ENCODE measurements at places on chromosomes 2 and 18.

GRCh38 chr2:237651761-237652160 lies 24.4 kb downstream of the LRRFIP1 start:
- no peak for DNase-seq

DNA sequence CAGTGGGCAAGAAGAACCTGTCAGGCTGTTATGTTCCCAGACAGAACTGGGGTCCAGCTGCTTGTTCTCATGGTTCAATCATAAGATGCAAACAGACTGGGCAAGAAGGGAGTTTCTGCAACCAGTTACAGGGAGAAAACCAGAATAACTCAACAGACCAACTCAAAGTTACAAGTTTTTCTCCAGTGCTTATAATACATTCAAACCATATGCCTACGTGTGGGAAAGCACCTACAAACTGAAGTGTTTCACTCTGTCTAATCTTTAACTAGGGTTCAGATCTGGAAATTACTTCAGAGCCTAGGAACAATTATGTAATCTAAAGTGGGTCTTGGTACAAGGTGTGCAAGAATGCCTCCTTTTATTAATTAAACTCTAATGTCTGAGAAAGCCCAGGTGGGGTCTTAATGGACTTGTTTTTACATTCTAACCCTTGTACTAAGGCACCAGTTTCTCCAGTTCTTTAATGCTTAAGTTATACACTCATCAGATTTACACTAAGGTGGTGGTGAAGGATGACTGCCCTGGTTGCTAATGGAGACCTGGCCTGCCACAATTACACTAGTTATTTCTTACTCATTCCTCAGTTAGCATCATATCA lies 951.9 kb downstream of the TSN start:
- no peak for DNase-seq

- no peak for DNase-seq
Measured at GRCh38 chr2:189179570-189179950, at the start of gene COL5A2. Gene COL5A2, minus strand, starts transcription at chr2:189179761. Its CDS starts 157 bp downstream, at chr2:189179604.

DNA sequence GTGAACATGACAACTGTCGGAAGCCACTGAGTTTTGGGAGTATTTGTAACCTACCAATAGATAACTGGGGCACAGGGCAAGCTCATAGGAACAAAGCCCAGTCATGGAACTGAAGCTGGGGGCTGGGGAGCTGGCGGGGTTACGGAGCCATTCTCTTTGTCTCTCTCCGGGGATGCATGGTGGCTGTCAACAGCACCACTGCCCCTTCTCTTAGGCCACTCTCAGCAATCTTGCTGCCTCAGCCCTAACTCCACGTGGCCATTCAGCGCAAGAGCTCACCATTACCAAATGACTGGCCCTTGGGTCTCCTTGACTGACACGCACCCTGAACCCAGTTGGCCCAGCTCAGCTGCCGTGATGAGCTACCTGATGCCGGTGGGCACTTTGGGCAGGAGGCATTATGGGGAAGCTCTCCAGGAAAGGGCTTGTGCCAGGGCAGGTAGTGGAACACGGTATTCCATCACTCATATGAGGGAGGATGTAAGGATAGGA lies 33.6 kb upstream of the ODC1 start:
- DNase-seq: no peak

DNA sequence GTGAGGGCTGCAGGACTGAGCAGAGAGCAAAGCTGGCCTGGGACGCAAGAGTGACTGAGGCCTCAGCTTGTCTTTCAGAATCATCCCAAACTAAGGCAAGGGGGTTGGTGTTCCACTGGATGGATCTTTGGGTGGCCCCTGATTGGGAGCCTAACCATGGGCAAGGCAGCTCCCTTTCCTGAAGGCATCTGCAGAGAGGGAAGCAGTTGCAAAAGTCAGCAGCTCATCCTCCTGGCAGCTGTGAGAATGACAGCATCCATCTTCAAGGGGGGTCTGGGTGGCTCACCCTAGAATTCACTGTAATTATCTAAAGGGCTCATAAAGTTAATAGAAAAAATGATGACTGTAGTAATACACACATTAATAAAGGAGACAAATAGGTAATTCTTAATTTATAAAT lies 46.5 kb upstream of the RAB31 start:
- DNase-seq: no peak

- no peak for DNase-seq
Measured at GRCh38 chr2:105849431-105850179, 104.9 kb downstream of the NCK2 start.

GRCh38 chr2:148578493-148578884 lies 66.1 kb upstream of the EPC2 start:
- DNase-seq: no peak

- DNase-seq: no peak
Measured at GRCh38 chr2:75522543-75523312, 38.0 kb downstream of the EVA1A start.

- DNase-seq: no peak
Measured at GRCh38 chr2:160538559-160539355, 45.1 kb upstream of the RBMS1 start.

DNA sequence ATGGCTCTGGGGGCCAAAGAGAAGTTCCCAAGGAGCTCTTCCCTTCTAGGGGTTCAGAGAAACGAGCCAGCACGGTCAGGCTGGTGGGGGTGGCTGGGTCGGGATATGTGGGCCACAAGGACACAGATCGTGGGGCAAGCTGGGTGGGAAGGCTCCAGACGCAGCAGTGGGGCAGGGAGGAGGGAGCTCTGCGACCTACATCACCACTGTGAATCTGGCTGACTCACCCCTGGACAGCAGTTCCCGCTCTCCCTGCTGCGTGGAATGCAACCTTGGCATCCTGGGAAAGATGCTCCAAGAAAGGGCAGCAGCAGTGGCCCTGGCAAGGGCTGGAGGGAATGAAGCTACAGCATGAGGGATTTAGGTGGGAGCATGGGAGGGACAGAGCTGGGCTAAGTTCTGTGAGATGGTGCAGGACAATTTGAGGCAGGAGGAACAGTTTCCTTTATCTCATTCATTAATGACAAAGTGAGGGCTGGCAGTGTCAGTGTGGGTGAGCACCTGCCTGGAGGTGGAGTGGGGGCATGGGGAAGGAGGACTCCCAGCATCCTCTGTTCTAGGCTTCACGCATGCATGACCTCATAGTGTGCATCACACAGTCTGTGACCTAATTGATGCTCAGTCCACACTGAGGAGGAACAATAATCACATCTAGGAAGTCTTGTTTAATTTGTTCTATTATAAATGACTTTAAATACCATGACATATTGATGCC lies 25.0 kb downstream of the CELF4 start:
- DNase-seq: no peak

- DNase-seq: no peak
Measured at GRCh38 chr2:236257575-236257974, 6.6 kb downstream of the ASB18 start.

- no peak for DNase-seq
Measured at GRCh38 chr2:142938240-142938639, 60.8 kb downstream of the KYNU start.

DNA sequence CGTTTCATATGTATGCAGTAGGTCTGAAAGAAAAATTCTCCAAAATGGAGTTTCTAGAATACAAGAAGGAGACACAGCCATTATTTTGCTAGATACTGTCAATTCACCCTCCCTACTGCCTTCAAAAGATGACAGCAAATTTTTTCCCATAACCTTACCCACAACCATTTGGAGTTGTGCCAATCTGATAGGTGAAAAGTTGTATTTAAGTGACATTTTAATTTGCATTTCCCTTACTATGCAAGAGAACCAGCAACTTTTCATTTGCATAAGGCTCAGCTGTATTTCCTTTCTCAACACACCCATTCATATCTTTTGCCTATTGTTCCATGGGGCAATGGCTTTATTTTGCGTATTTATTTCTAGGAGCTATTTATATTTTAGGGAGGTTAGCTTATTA lies 31.4 kb upstream of the IL18RAP start:
- no peak for DNase-seq

DNA sequence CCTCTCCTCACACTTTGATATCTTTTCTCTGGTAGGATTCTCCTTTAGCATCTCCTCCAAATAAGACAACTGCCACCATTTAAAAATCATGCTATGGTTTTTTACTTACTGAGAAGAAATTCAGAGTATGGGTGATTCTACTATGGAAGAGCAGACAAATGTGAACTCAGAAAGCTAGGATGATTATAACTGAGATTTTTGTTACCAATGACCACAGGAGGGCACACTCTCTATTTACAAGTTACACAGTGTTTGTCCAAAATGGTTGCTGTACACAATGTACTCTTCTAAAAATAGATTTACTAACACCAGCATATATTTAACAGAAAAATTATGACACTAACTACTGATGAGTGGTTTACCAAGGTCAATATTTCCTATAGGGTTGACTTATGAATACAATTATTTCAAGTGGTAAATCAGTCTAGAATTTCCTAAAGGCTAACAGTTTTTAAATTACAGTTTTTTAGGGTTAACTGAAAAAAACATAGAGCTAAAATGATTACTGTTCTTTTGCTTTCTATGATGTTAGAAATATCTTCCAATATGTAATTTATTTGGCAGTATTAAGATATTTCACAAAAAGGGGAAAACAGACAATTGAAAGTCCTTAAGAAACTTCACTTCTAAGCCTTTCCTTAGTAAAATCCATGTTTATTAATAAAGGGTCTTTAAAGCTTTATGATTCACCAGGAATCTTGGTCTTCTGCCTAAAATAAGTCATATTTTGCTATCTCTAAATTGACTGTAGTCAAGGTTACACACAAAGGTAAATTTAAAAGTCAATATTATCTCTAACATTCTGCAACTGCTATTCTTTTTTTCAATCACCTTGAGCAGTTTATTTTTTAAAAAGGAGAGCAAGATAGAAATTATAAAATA lies 57.2 kb downstream of the MAP4K3 start:
- DNase-seq: no peak

- DNase-seq: no peak
Measured at GRCh38 chr2:236548179-236548921, 21.3 kb upstream of the ACKR3 start.

DNA sequence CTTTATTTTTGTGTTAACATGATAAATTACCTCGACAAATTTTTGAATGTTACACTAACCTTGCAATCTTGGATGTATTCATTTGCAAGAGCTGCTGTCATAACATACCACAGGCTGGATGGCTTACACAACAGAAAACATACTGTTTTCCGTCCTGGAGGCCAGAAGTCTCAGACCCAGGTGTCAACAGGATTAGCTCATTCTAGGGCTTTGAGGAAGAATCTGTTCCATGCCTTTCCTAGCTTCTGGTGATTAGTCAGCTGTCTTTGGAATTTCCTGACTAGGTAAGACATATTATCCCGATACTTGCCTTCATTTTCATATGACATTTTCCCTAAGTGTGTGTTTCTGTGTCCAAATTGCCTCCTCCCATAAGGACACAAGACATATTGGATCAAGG lies 188.6 kb upstream of the CDH19 start:
- no peak for DNase-seq

DNA sequence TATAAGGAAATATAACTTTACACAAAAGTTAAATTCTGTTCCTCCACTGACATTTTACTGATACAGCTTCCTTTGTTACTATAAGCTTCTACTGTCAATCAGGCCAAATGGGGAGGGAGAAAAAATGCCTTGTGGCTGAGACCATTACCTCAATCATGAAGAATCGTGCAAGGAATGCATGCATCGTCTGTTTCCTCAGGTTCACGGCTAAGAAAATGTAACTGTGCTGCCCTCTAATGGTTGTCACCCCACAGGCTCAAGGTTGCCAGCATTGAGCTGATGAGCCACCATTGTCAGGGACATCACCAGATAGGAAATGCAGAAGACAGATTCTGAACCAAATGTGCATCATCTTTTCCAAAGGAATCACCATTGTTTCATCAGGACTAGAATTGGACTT lies 426.9 kb downstream of the CDH2 start:
- DNase-seq: no peak

DNA sequence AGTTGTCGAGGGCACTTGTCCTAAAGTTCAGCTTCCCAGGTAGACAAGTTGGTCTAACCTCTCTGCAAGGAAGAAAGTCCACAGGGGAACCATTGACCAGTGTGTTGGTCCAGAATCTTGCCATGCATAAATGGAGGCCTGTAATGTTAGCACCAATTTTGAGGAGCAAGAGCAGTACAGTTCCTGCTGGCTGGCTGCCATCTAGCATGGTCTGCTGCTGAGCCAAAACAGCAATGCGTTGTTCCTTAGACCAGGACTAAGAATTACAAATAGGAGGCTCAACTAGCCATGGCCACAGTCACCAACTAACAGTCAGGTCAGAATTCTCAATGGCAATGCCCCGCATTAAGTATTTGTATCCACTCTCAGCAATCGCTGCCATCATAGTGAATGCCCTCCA lies 72.8 kb upstream of the WIPF1 start:
- no peak for DNase-seq

DNA sequence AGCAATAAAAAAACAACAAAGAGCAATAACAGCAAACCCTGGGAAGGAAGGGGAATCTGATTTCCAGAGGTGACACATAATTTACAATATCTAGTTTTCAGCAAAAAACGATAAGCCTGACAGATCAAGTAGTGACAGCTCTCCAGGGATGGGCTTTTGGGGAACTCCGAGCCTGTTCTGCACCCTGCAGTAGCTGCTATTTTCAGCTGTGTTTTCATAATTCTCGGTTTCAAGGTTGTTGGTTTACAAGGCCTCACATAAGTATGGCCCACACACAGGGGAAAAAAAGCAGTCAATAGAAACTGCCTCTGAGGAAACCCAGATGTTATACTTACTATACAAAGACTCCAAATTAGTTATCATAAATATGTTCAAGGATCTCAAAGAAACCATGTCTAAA lies 67.7 kb upstream of the CTLA4 start:
- no peak for DNase-seq

DNA sequence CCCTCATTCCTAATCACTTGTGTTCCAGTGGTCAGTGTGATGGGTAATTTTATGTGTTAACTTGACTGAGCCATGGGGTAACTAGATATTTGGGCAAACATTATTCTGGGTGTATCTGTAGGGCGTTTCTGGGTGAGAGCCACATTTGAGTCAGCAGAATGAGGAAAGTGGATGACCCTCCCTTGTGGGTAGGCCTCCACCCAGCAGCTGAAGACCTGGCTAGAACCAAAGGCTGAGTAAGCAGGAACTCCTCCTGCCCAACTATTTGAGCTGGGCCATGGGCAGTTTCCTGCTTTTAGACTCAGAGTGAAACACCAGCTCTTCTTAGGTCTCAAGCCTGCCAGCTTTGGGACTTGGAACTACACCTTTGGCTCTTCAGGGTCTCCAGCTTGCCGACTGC lies 141.8 kb downstream of the ACKR3 start:
- no peak for DNase-seq

DNA sequence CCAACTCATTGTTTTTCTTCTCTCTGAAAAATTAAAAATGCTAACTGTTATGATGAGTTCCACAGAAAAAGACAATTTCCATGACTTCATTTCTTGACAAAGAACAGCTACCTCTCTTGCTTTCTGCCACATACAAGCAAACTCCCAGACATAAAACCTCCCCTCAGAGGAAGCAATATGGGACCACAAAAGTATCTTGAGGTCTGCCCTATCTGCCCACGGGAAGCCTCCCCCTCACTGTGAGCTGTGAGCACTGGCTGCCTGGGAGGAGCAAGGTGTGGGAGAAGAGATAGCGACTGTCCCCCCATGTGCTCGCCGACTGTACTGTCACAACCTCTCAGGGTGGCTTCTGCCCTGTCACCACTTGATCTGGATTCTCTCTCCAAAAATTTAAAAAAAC lies 69.7 kb upstream of the NRP2 start:
- DNase-seq: no peak

- DNase-seq: peak; percentile 66
Measured at GRCh38 chr2:172215172-172215935, 112.7 kb upstream of the DLX2 start.

Measured in hypothalamus (tissue), 51 donors.